ENCODE measurements at places on chromosomes 3 and 15.

DNA sequence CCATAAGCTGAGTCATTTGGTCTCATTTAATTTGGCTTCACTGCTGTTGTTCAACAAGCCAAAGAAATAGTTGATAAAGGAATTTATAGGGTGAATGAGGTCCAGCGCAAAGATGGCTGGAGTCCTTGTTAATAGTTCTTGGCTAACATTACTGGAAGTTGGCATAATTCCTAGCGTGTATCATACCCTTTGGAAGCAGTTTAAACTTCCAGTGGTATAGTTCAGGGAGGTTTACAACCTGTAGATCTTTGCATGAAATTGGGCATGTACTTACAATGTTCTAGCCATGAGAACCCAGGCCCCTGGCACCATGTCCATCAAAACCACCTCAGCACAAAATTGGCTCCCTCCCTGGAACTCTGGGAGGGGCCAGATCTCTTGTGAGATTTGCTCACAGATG lies 380.8 kb downstream of the LRTM1 start:
- no peak for DNase-seq

GRCh38 chr15:74179983-74180880 lies 6.7 kb downstream of the ISLR start:
- DNase-seq = no peak

DNA sequence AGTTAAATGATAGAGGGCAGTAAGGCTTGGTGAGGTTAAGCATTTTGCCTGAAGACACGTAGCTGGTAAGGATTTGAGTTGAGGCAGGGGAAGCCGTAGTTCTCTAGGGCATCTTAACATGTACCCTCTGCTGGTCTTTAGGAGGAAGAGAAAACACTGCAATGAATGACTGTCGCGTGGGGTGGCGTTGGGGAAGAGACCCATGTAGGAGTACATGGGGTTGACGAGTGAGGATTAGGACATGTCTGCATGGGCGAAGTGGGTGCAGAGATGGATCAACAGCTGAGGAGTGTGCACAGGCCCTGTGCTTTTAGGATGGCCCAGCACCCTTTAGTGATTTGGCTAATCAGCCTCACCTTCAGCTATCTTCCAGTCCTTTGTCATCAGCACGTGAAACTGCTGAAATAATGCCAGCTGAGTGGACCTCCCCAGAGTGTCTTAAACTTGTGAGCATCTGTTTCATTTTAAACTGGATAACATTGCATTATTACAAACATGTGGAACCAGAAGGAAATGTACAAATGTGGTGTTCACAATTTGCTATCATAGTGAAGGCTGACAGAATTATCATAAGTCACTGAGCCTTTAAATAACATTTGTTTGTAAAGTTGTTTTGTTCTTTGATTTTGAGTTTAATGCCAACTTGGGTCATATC lies 15.3 kb downstream of the P2RY14 start:
- peak; percentile 79 for DNase-seq

GRCh38 chr3:63353383-63353782 lies 75.3 kb downstream of the SYNPR start:
- no peak for DNase-seq

DNA sequence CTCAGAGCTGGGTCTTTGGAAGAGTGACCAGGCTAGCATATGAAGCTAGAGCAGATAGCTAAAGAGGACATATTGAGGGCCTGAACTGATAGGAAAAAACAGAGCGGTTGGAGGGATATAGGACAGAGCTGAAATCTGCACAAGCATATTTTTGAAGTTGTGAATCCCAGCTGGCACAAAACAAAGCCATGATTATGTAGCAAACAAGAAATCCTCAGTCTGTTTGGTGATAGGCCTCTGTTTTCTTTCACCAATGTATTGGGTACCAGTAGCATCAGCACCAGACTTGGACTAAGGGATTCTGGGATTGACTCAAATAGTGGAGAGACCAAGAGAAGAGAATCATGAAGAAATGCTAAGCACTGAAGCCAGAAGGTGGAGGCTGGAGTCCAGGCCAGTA lies 151.0 kb downstream of the FAM43A start:
- no peak for DNase-seq

DNA sequence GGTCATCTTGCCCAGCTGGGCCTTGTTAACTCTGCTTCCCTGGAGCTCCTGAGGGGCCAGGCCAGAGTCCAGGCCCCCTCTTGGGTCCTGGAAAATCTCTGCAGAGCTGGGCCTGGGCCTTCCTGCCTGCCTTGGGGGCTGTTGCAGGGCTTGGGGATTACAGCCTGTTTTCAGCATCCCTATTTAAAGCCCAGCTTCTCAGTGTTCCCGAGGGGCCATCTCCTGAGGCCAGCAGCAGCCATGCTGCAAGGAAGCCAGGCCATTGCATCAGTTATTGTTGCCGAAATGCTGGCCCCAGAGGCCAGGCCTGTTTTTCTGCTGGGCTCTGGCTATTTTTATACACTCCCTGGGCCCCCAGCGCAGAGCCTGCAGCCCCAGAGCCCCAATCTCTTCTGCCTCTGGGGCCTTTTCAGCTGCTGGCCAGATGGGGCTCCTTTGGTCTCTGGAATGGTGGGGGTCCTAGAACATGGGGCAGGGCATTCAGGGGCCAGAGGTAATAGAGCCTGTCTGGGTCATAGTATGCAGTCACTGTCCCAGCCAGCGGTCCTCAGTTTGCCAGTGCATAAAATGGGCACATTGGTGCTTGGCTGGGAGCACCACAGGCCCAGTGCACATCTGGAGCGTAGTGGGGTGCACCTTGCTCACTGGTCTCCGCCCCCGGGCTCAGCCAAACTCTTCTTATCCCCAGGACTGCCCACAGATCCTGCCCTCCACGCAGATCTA lies 28.5 kb downstream of the PLXNA1 start:
- peak; percentile 27 for DNase-seq

- DNase-seq = no peak
Measured at GRCh38 chr3:193822492-193823212, 229.6 kb downstream of the OPA1 start.

GRCh38 chr3:129228891-129229585 lies 20.4 kb upstream of the COPG1 start:
- DNase-seq = peak; percentile 53

- DNase-seq = no peak
Measured at GRCh38 chr15:71116942-71117341, 1.7 kb downstream of the THSD4 start.

- DNase-seq = no peak
Measured at GRCh38 chr3:15050405-15051092, 14.6 kb downstream of the MRPS25 start.

DNA sequence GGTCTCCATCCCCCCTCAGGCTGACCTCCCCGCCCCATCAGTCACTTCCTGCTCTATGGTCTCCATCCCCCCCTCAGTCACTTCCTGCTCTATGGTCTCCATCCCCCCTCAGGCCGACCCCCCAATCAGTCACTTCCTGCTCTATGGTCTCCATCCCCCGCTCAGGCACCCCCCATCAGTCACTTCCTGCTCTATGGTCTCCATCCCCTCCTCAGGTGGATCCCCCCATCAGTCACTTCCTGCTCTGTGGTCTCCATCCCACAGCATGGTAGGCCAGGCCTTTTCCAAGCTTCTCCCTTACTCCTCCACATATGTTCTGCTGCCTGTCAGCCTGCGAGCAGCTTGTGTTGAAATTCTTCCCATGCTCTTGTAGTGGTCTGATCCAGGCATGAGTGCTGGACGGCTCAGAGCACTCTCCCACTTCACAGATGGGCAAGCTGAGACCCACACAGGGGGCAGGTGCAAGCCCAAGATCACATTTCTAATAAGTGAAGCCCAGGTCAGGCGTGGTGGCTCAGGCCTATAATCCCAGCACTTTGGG lies 36.8 kb downstream of the BDH1 start:
- peak; percentile 42 for DNase-seq

- peak; percentile 93 for DNase-seq
Measured at GRCh38 chr15:43329960-43330779, at the start of gene LCMT2. TSS of gene LCMT2 (minus strand) at chr15:43330573. CDS start at chr15:43330489, 84 bp downstream.

GRCh38 chr3:39294446-39295183 lies 14.8 kb upstream of the CX3CR1 start:
- DNase-seq = no peak

DNA sequence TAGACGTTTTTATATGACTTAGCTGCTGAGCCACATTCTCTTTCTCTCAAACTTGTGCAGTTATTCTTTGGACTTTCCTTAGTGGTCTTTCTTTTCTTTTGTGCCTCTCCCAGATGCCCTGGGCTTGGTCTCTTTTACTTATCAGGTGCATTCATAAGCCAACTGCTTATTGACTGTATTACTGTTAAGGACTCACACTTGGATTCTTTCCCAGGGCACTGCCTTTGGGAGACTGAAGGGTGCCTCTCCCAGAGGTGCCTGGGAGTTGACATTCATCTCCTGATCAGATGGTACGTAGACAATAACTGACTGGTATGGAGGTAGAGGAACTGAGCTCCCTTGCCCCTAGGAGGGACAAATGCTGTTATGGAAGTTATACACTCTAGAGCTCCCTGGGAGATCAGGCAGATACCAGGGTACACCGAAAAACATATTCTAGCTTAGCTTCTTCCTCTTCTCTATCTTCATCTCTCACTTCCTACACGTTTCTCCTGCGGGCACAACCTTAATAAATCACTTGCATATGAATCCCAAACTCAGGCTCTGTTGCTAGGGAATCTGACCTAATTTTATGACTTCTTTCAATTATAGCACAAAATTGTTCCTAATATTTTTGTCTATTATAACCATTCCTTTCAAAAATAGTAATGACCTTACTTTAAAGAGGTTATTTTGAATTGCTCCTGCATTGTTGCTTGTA lies 24.7 kb downstream of the PARP15 start:
- DNase-seq = no peak

DNA sequence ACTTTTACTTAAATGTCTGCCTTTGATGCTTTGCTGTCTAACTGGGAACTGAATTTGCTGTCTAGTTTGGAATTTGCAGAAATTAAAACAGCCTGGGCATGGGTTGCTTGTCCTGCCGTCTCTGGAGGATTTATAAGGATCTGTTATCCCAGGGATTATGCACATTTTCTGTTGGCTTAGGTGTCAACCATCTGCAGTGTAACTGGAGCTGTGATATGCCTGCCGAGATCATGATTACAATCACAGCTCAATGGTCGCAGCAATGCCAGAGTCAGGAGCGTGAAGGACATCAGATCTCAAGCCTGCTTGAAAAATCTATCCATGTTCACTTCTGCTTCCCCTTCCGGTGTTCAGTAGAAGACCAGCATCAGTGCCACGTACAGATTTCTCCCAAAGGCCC lies 41.8 kb upstream of the SETMAR start:
- DNase-seq = no peak

- no peak for DNase-seq
Measured at GRCh38 chr3:127452321-127452821, 138.2 kb downstream of the TPRA1 start.

DNA sequence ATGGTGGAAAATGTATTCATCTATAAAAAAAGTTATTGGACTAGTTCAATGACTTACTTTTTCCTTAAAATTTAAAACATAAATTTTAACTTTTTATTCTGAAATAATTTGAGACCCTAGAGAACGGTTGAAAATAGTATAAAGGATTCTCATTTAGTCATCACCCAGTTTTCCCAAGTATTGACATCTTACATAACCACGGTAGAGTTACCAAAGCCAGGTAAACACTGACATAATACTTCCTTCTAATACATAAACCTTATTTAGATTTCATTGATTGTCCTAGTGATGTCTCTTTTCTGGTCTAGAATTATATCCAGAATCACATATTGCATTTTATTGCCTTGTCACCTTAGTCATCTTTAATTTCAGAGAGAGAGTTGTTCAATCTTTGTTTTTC lies 319.1 kb downstream of the LPP start:
- DNase-seq = no peak

DNA sequence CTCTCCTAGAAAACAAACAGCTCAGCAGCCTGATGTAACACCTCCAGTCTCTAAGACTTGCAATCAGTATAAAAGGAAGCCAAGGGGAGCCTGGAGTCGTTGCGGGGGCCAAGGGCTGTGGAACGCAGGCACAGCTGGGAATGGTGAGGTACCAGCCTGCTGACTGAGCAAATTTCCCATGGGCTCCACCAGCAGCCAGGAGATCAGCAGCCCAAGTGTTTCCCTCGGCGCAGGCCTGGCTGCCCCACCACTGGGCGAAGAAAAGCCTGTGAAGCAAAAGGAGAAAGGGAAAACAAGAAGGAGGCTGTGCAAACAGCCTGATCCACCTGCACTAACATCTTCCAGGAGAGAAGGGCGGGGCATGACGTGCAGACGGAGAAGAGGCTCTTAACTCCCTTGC lies 155.3 kb downstream of the SHQ1 start:
- no peak for DNase-seq

DNA sequence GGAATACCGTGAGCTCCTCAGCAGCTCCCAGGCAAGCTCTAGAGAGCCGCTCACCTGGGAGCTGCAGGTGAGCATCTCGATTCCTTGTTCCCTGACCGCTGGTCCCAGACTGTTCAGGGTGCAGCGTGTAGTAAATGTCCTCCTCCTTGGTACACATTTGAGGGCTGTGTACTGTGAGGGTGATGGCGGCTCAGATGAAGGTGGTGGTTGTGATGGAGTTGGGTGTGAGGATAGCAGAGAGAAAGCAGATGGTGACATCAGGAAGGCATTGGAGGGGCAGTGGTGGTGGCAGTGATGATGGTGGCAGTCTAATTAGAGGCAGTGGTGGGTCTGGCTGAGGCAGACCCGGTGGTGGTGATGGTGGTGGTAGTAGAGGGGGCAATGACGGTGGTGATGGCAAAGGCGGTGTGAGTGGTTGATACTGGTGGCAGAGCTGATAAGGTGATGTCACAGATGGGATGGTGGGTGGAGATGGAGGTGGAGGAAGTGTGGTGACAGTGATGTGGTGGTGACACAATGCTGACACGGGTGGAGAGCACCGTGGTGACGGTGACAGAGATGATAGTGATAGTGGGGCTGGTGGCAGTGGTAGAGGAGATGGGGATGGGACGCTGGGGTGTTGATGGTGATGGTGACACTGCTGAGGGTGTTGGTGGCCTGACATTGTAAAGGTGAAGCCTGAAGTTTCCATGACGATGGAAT lies at the start of gene DNAJB8:
TSS of gene DNAJB8 (minus strand) at position 51 of the 702 bp plus-strand sequence. CDS start 3,645 bp downstream, outside the sequence.
- no peak for DNase-seq

- no peak for DNase-seq
Measured at GRCh38 chr3:26622621-26623418, at the start of gene LRRC3B. TSS of gene LRRC3B (plus strand) at chr3:26622772. CDS start at chr3:26709673, 86,901 bp downstream.

- no peak for DNase-seq
Measured at GRCh38 chr15:60541481-60542299, 62.7 kb upstream of the ICE2 start.

DNA sequence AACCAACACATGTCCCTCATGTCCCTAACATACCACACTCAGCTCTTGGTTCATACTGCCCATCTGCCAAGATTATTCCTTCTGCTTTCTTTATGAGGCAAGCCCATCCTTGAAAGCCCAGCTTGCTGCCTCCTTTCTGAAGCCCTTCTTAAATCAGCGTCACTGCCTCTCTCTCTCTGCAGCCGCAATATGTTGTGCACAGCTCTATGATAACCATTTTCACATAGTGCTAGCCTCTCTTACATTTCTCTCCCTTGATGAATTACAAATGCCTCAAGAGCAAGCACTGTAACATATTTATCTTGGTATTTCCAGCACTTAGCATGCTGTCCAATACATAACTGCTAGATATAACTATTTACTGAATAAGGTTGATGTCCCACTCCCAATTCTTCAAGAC lies 86.5 kb downstream of the TNIK start:
- DNase-seq = no peak

- DNase-seq = no peak
Measured at GRCh38 chr15:83358972-83359564, 74.6 kb upstream of the BNC1 start.

- DNase-seq = peak; percentile 11
Measured at GRCh38 chr3:167318996-167319615, 61.0 kb downstream of the ZBBX start.

- DNase-seq = no peak
Measured at GRCh38 chr3:25820366-25820765, 30.5 kb downstream of the OXSM start.

Data from inflammatory macrophage (primary cell).